ENCODE measurements at places on chromosomes 12 and 14.

- ATAC-seq, result no peak
Measured at GRCh38 chr12:124564232-124564958, 3.0 kb downstream of the NCOR2 start.

GRCh38 chr12:123064366-123064765, 83.9 kb downstream of the ARL6IP4 start:
- no peak for ATAC-seq

DNA sequence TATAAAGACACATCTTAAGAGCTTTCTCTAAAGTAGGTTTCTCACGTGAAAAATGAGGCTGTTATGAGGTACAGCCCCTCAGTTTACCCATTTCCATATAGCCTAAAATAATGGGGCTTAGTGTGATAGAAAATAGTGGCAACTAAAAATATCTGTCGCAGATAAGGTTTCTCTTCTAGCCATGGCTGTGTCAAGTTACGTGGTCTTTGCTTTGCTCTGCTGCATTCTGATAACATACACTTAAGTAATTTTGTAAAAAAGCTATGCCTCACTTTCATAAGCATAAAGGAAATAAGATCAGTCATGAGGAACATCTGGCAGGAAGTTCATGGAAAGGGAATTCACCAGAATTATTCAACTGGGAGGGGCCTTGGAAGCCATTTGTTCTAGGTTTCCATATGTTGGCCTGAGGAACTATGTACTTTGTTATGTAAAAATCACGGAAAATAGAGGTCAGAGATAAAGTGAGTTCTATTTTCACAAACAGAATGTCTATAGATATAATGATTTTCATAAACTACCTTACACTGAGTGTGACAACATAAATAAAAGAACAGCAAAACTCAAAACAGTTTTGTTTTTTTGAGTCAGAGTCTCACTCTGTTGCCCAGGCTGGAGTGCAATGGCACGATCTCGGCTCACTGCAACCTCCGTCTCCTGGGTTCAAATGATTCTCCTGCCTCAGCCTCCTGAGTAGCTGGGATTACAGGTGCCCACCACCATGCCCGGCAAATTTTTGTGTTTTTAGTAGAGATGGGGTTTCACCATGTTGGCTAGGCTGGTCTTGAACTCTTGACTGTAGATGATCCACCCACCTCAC, 195.6 kb upstream of the KRR1 start:
- ATAC-seq, result peak; percentile 47

- no peak for ATAC-seq
Measured at GRCh38 chr14:95222870-95223398, 65.6 kb upstream of the DICER1 start.

- ATAC-seq, result peak; percentile 40
Measured at GRCh38 chr12:53221203-53222080, 10.6 kb downstream of the RARG start.

DNA sequence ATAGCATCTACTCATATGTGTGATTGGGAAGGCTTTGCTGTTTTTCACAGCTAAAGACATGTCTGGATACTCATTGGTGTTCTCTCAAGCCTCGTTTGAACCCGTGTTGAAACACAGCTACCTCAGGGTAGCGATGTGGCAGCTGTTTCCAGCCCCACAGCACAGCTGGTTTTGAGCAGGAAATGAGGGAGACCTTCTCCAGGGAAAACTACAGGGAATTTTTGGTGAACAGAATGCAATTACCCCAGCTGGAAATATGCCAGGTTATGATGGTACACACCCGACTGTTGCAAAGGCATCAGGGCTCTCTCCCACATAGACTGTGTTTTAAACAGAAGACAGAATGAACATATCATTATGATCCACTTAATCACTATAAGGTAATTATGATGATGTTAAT, 828.9 kb downstream of the VRK1 start:
- ATAC-seq, result no peak

DNA sequence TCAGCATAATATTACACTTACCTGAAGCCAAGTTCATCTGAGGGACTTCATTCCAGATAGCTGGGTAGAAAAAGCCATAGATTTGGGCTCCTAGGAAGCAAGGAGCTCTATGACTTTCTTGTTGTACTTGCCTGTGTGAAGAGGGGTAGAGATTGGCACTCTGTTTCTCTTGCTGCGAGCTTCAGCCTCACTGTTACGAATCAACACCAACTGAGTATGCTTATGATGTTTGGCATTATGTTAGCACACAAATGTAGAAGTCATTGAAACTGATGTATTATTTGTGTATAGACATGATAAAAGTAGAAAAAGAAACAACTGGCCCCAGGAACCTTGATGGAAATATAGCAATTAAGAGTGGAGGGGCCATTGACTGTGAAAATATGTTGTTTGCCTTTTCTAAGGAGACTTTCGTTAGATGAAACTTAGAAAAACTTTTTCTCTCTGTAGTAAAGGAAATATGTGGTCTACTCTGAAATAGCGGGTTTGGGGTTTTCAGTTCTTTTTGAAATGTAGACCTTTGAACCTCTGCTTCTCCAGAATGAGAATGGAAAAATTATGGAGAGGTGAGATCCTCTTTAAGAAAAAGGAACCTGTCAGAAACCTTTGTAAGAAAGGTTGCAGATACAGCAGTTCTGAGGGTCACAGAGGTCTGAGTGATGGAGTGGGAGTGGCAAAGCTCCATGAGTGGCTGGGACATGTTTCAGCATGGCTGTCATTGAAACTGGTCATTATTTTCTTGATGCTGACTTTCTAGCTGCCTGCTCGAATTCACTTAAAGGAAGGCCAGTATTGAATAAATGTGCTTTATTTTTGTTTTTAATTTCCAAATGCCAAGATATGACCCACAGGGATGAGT, 159.9 kb downstream of the GCH1 start:
- ATAC-seq, result no peak

GRCh38 chr12:51836041-51836826, 12.3 kb downstream of the FIGNL2 start:
- no peak for ATAC-seq

- ATAC-seq, result no peak
Measured at GRCh38 chr12:40078266-40078665, 27.6 kb downstream of the SLC2A13 start.

GRCh38 chr14:74570696-74571095, 41.3 kb downstream of the LTBP2 start:
- ATAC-seq, result no peak

DNA sequence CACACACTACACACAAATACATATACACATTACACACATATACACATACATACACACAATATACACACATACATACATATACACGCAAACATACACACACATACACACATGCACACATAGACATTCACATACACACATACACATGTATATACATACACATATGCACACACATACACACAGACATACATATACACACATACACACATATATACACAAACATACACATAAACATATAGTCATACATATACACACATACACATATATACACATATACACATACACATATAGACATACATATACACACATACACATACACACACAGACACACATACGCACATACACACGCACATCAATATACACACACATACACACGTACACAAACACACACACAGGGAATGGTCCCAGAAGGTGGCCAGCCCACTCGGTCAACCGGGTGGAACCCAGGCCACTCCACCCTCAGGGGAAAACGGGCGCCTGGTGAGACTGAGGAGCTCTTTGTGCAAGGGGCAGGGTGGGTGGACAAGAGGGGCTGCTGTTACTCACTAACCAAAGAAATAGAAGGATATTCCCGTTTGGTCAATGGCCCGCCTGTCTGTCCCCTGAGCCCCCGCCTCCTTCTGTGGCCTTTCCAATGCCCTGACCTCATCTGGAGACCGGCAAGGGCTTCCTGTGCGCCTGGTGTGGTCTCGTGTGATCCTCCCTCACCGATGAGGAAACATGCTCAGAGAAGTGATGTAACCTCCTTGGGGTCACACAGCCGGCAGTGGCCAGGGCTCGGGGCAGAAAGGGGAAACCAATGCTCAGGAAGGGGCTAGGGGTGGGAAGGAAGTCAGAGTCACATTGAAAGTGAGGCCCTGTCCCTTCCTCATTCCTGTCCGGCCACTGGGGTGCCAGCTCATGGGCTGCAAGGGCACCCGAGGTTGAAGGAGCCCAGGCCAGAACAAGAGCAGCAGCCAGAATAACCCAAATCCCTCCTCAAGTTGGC, 5.3 kb downstream of the TRPV4 start:
- no peak for ATAC-seq

GRCh38 chr14:80136358-80136757, 74.9 kb downstream of the DIO2 start:
- ATAC-seq, result no peak

DNA sequence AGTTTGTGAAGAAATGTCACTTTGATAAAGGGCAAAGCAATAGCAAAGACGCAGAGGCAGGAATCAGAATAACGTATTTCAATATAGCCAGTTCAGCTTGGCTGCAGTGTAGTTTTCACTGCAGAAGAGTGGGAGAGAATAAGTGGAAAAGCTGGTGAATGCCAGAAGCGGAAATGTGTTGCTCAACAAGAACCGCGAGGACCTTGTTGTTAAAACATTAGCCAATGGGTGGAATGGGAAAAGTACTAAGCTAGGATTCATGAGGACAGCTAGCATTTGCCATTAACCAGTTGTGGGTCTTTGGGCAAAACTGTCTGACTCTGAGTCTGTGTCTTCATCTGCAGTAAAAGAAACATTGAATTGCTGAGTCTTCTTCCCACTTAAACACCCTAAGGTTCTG, 292.9 kb upstream of the GRIP1 start:
- ATAC-seq, result no peak
